Fibroblast of skin of left biceps (primary cell): ENCODE measurements at places on chromosomes 6 and 20.

- DNase-seq = no peak
These were observed 60.4 kb downstream of the FOXO3 start for GRCh38 chr6:108621117-108621516.

GRCh38 chr6:142378138-142378875, 76.5 kb downstream of the ADGRG6 start:
- peak; percentile 85 for DNase-seq

GRCh38 chr6:674956-675355, 18.0 kb downstream of the EXOC2 start:
- DNase-seq = no peak

GRCh38 chr6:13517116-13517515, 29.7 kb upstream of the GFOD1 start:
- DNase-seq = no peak

DNA sequence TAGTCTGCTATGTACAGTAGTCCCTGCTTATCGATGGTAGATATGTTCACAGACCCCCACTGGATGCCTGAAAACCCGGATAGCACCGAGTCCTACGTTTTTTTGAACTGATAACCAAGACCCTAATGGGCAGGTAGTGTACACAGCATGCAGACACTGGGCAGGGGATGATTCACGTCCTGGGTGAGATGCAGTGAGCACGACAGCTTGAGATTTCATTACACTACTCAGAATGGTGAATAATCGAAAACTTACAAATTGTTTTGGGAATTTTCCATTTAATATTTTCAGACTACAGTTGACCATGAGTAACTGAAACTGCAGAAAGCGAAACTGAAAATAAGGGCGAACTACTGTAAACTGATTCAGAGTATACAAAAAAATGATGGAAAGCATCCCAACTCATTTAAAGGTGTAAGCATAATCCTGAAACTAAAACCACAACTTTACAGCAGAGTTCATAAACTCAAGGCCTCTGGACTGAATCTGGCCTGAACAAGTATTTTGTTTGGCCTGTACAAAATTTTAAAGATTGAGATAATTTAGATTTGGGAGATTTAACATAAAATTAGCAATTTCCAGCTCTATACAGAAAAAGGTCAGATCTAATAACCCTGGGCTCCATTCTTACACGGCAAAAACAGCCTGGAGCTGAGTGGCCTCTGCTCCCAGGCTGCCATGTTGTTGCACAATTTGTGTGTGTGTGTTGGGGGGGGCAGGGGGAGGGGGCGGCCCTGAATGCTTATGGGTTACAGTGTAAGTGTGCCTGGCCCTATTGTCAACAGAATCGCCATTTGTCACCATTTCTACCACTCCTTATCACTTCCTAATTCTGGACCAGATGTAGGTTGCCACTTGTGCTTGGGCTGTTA, 34.9 kb downstream of the RNF24 start:
- no peak for DNase-seq

DNA sequence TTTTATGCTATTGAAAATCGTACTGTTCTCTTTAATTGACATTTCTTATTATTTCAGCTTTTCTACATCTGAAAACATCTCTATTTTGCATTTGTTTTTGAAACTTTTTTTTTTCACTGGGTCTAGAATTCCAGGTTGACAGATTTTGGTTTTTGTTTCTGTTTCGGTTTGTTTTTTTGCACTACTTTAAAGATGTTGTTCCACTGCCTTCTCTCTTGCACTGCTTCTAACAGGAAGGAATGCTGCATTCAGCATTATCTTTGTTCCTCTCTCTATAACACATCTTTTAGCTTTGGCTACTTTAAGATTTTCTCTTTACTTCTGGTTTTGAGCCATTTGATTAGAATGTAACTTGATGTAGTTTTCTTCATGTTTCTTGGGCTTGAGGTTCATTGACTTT, 20.1 kb upstream of the SLC17A1 start:
- DNase-seq = no peak

GRCh38 chr20:49424536-49424935, 57.9 kb downstream of the KCNB1 start:
- DNase-seq = no peak

GRCh38 chr6:117976030-117976651, 69.1 kb downstream of the SLC35F1 start:
- DNase-seq = peak; percentile 1

DNA sequence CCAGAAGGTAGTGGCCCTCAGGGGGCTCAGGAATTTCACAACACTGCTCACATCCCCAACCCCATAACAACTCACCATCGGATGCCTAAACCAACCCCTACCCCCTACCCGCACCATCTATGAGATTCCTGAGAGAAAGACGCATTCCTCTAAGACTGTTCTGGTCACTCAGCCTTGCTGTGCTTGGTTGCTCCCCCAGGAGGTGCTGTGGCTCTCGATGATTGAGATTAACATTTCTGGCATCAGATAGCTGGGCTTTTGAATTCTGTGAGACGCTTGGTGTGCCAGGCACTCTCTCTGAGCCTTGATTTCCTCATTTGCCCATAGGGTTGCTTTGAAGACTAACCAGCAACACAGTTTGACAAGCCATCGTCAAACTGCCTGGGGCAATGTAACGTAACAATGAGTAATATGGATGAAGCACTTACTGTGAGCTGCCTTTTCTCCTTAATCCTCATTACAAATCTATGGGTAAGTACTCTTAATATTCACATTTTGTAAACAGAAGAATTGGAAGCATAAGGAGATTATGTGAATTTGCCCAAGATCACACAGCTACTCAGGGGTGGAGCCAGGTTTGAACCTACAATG, 978 bp downstream of the WFDC6 start:
- no peak for DNase-seq

- no peak for DNase-seq
These were observed 45.0 kb downstream of the QKI start for GRCh38 chr6:163459536-163459935.

DNA sequence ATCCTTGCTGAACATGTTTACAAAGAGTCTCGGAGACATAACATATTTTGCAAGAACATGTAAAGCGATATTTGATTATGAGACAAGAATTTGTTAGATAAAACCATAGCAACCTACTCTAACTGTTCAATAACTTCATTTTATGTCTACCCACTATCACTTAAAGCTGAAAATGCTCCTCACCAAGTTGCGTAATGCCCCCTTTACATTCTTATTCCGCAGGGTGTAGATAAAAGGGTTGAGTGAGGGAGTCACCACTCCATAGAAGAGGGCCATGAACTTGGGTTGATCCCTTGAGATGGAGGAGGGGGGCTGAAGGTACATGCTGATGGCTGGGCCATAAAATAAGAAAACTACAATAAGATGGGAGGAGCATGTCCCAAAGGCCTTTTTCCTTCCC, 29.9 kb downstream of the OR2J3 start:
- no peak for DNase-seq

GRCh38 chr6:71287038-71287437, 1.6 kb upstream of the OGFRL1 start:
- no peak for DNase-seq

GRCh38 chr20:48777005-48777404, 50.8 kb downstream of the PREX1 start:
- DNase-seq = no peak

DNA sequence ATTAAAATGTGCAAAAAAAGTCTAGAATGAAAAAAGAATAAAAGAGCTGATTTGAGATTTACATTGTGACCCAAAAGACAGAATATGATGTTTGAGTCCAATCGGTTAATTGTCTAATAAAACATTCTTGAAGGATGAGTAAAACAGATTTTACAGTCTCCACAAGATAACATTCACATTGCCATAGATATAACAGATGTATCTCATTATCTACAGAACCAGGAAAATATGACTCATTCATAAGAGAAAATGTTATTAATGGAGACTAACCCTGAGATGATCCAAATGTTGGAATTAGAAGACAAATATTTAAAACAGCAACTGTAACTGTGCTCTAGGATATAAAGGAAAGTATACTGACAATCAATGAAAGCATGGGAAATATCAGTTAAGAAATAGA, 141.7 kb downstream of the RFX6 start:
- DNase-seq = no peak

GRCh38 chr20:22924949-22925612, 110.0 kb upstream of the SSTR4 start:
- no peak for DNase-seq

DNA sequence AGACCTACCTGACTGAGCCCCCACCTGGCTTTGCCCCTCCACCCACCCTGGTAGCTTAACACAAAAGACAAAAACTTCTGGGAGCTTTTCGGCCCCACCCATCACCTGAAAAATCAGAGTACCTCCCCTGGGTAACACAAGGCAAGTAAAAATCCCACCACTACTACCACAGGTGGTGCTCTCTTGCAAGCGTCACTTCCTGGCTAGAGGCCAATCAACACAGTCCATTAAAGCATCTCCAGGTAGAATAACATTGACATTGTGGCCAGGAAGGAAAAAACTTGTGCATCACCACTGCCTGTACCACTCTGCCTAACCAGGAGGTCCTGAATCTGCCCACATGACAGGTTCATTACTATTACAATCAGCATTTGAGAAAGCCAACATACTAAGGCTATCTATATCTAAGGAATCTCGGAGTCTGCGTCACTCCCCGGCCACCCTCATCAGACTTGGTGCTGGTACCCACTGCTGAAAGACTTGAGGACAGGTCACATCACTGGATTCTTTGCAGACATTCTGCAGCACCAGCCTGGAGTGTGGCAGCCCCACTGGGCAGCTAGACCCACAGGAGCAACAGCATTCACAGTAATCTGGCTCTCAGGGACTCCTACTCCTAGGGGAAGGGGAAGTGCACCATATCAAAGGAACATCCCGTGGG, 125.9 kb downstream of the CDK19 start:
- no peak for DNase-seq

- DNase-seq = no peak
These were observed 14.6 kb downstream of the TJAP1 start for GRCh38 chr6:43491750-43492661.

- DNase-seq = no peak
These were observed 28.7 kb upstream of the NT5E start for GRCh38 chr6:85421181-85421580.

DNA sequence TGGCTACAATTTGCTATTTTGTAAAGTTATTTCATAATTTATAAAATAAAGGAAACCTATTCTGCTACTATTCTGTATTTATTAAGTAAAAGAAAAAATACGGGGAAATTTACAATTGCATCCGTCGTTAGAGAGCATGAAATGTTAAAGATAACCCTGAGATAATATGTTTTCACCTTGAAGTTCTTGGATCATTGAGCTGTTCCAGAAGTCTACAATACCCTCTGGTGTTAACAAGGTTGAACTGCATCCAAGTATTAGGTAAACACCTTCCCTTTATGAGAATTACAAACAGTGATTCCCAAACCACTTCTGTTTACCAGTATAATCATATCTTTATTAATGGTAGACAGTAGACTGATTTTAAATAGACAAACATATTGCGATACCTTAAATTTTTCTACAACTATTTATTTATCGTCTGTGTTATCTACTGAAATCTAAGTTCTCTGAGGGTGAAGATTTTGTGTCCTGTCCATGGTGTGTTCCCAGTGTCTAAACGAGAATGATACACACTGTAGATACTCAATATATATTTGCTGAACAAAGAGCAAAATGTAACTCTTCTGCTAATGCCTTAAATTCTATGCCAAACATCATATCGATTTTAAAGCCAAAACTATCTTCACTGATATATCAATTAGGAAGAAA, 28.2 kb downstream of the TBC1D32 start:
- DNase-seq = no peak

DNA sequence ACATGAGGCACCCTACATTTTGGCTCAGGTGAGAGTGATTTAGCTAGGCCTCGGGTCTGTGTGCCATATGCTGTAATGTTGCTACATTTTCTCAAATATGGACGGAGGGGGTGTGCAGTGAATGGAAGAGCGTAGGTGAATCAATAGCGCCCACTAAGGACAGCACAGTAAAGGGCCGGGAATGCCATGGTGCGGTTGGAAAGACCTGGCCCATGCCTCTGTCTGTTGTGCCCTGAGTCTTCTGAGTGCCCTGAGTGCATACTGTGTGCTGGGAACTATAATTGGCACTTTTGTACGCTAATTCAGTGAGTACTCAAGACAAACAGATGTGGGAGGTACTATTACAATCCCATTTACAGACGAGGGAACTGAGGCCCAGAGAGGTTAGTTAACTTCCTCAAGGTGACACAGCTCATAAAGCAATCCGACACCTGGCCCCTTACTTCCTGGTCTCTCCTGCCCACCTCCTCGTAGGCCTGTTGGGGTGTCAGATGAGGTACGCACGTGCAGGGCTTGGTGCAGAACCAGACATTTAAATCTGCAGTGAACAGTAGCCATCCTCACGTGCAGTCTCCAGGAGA, 17.3 kb downstream of the SLC22A1 start:
- DNase-seq = no peak

DNA sequence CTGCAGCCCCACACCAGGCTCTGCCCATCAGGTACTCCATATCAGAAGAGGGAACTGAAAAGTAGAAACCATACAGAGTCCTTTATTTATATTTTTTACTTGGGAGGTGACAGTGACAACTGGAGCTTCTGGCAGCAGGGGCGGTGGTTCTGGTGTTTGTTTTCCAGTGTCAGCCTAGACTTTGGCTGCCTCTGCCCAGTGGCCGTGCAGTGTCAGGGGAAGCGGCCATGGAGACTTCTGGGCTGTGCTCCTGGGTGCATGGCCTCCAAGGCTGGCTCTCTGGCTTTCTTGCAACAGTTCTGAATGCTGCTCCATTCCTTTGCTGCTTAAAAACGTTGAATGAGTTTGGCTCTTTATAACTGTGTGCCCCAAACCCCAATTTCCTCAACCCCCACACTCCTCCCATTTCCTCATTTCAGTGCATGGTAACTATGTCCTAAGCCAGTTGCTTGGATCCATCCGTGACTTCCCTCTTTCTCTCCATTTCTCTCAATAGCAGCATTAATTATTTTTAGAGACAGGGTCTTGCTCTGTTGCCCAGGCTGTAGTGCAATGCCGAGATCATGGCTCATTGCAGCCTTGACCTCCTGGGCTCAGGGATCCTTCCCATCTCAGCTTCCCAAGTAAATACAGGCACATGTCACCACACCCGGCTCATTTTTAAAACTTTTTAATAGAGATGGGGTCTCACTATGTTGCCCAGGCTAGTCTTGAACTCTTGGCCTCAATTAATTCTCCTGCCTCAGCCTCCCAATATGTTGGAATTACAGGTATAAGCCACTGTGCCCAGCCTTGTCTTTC, 141.1 kb upstream of the SGK1 start:
- DNase-seq = no peak

GRCh38 chr6:75449630-75450206, 43.9 kb downstream of the FILIP1 start:
- peak; percentile 37 for DNase-seq
